ENCODE measurements at places on chromosomes 1 and 21. TPM values are rescaled to one million over a fixed set of nuclear protein-coding genes. Genes with fewer than 3 reads are reported as not detected.

DNA sequence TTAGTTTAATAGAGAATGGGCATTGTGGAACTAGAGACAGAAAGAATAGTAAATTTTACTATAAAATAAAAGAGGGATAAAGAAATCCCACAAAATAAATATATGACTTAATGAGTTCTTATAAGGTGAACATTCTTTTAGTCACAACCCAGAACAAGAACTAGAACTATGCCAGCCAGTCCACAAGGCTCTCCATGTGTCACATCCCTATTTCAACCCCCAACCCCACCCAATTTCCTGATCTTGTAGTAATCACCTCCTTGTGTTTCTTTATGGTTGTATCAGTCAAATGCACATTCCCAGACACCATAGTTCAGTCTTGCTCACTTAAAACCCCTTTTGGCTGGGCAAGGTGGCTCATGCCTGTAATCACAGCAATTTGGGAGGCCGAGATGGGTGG is 662.3 kb upstream of the CAMK1G start:
- no peak for DNase-seq

GRCh38 chr1:38138498-38139233 is 92.1 kb upstream of the POU3F1 start:
- DNase-seq, result no peak

The FALEC gene
- 0.59 TPM for total RNA-seq

The MYOC gene
- not detected for total RNA-seq
